HFFc6 (cell line): ENCODE measurements at places on chromosomes 16 and 17.

DNA sequence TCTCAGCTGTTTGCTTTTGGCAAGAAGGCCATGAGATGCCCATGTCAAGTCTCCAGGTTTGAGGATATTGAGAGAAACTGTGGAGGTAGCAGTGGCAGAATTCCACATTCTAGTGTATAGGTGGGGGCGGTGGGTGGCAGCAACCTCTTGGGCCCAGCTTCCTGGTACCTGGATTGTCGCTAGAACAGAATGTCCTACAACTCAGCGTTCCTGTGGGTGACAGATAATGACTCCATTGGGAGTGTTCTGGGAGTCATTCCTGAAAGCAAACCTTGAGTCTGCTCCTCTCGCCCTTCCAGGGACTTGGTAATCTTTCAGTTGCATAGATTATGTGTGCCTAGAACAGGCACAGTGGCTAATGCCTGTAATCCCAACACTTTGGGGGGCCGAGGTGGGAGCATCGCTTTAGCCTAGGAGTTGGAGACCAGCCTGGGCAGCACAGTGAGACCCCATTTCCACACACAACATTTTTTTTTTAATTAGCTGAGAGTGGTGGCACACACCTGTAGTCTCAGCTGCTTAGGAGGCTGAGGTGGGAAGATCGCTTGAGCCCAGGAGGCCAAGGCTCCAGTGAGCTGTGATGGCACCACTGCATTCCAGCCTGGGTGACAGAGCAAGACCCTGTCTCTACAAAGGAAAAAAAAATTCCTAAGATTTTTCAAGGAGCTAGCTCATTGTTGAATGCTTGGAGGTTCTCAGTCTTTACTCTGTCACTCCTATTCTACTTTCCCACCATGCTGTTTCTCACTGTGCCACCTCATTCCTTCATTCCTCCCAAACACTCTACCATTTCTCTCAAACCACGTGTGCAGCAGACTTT is 37.9 kb upstream of the METTL16 start:
- no peaks in the 10 kb centered on the region for H3K36me3 ChIP-seq
- no peak overlapping the region for H3K27ac ChIP-seq
- peaks cover 22% of the 10 kb centered on the region for H3K27me3 ChIP-seq

GRCh38 chr16:68800257-68800875 is 43.0 kb upstream of the TANGO6 start:
- peak; percentile 77 for DNase-seq
- H3K4me3 ChIP-seq = no peak overlapping the region
- H3K36me3 ChIP-seq = peaks cover 10% of the 10 kb centered on the region
- no peaks in the 10 kb centered on the region; the same call in none of the 2 replicates for H3K27me3 ChIP-seq
- H3K27ac ChIP-seq = peak overlapping the region; percentile 44

- H3K27ac ChIP-seq = no peak overlapping the region
- H3K36me3 ChIP-seq = no peaks in the 10 kb centered on the region
- H3K4me1 ChIP-seq = no peaks in the 10 kb centered on the region
- no peak for DNase-seq
- H3K4me3 ChIP-seq = no peak overlapping the region
- H3K27me3 ChIP-seq = peaks cover 46% of the 10 kb centered on the region
Observed at GRCh38 chr17:58254803-58255202, 16.4 kb downstream of the LPO start.

DNA sequence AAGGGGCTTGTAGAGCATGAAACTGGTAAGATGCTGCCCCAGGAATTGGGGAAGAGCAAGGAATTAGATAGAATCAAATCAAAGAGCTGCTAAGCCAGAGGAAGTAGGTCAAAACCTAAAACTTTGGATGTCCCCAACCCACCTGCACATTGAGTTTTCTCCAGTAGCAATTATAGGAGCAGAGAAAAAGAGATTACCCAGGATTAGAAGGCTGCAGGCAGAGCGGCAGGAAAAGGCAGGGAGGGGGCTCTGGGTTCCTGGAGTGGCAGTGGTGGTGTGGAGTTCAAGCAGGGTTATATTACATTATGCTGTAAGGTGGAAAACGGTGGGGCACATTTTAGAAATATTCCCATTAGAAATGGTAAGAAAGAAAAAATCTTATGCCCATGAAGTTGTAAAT is 68.3 kb downstream of the KSR1 start:
- no peak overlapping the region for H3K27ac ChIP-seq
- no peak overlapping the region for H3K4me3 ChIP-seq
- peaks cover 11% of the 10 kb centered on the region for H3K27me3 ChIP-seq
- peaks cover 10% of the 10 kb centered on the region for H3K4me1 ChIP-seq
- no peak for DNase-seq

DNA sequence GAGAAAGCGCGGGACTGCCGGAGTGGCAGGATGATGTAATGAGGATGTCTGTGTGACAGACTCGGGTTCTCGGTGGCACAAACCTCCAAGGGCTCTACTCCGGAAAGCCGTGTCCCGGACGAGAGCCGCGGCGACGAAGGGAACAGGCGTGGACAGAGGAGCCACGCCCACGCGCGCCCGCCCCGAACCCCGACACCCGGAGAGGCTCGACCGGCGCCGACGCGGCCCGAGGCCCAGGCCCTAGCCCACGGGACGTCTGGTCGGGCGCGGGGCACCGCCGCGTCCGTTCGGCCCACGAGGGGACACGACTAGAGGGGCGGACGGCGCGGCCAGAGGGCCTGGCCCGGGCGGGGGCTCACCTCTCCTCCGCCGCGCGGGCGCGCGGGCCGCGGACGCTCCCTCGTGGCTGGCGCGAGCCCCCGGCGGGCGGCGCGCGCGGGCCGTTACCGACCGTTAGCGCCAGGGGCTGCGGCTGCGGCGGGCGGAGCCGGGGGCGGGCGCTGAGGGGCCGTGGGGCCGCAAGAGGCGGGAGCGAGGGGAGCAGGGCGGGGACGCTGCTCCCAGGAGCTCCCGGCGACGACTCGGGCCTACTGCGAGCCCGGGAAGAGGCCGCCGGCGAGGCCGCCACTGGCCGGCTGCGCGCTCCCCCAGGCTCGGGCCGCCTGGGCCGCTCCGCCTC is 2.1 kb upstream of the IRX5 start:
- peaks cover 4% of the 10 kb centered on the region for H3K27me3 ChIP-seq
- H3K27ac ChIP-seq = peak overlapping the region; percentile 85
- peak overlapping the region; percentile 93 for H3K4me3 ChIP-seq

- peaks cover 14% of the 10 kb centered on the region for H3K4me1 ChIP-seq
- DNase-seq = no peak
- H3K36me3 ChIP-seq = peaks cover under 1% of the 10 kb centered on the region; the same call in 1 of the 2 replicates
- H3K27me3 ChIP-seq = no peaks in the 10 kb centered on the region; the same call in none of the 2 replicates
- H3K27ac ChIP-seq = no peak overlapping the region; the same call in 1 of the 2 replicates
- no peak overlapping the region for H3K4me3 ChIP-seq
Observed at GRCh38 chr17:49029801-49030200, 32.6 kb downstream of the IGF2BP1 start.

DNA sequence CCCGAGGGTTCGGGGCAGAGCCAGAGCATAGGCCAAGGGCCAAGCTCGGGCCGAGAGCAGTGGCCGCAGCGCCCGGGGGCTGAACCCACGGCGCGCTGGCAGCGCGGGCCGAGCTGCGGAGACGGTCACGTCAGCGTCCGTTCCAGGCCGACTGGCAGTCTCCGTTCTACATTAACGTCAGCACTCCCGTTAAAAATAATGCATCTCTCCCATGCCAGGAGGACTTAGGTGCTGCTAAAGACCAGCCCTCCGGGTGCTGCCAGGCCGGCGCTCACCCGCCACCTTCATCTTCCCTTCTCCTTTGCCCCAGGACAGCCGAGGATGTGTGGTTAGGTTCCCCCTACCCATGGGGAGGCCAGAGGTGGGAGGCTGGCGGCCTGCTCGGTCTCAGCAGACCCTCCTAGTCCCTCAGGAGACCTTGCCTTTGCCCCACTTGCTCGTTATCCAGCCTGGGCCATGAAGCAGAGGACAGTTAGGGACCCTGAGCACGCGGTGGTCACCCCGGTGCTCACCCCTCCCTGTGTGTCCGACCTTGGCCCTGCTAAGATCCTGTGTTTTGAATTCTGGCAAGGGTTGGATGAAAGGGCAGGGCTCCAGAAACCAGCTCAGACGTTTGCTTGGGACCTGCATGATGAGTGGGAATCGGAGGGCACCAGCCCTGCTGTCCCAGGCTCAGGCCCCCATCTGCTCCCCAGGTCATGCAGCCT is 572 bp downstream of the MPG start:
- H3K27me3 ChIP-seq = peaks cover 9% of the 10 kb centered on the region
- peak; percentile 38 for DNase-seq
- H3K36me3 ChIP-seq = peaks cover 2% of the 10 kb centered on the region
- peak overlapping the region; percentile 94 for H3K4me3 ChIP-seq
- H3K27ac ChIP-seq = peak overlapping the region; percentile 91

DNA sequence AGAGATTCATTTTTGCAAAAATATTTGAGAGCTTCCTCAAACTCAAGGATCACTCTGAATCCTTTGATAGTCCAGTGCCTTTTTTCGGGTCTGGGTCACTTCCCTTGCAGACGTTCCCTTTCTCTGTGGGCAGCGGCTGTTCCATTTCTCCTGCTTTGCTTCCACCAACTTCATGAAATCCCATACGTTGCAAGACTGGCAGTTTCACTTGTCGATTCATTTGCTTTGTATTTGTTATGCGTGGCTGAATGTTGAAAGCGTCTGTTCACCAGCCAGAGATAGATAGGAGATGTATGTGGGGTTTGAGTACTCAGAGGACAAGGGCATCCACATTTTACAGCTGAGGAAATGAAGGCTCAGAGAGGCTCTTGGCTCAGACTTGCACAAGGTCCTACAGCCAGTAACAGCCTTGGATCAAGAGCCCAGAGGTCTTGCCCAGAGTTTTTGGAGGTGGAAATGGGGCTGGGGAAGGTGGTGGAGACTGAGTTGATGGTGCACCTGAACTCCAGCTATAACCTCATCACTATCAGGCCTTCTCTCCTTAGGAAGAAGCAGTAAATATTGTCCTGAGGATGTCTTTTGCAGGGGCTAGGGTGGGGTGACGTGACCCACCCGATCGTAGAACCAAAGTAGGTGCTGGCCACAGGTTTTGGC is 1.3 kb upstream of the CCDC102A start:
- H3K36me3 ChIP-seq = no peaks in the 10 kb centered on the region
- H3K27me3 ChIP-seq = peaks cover 40% of the 10 kb centered on the region
- peaks cover 24% of the 10 kb centered on the region for H3K4me1 ChIP-seq
- peak overlapping the region; percentile 83 for H3K4me3 ChIP-seq
